Hepatocyte (in vitro differentiated cells): ENCODE measurements at places on chromosomes 16 and 17. TPM values are rescaled to one million over a fixed set of nuclear protein-coding genes. Genes with fewer than 3 reads are reported as not detected.

NLRC3 gene
- 0.10 TPM in 1 of 2 replicates, not detected in the other for total RNA-seq

CLDN6 gene
- total RNA-seq: 258 and 297 TPM in 2 replicates

TP53TG3C gene
- total RNA-seq: not detected in 2 replicates

CYGB gene
- total RNA-seq: 7.8 and 15.5 TPM in 2 replicates

PDE6G gene
- total RNA-seq: 0.87 and 2.1 TPM in 2 replicates

ZSCAN10 gene
- total RNA-seq: not detected in 2 replicates

GRCh38 chr16:81642107-81642436, 137.0 kb upstream of the PLCG2 start:
- no peak for DNase-seq
- no peaks in the 10 kb centered on the region for H3K4me1 ChIP-seq
- no peaks in the 10 kb centered on the region for H3K36me3 ChIP-seq
- no peaks in the 10 kb centered on the region for H3K27me3 ChIP-seq
